ENCODE measurements at places on chromosomes 7 and 10. TPM values are rescaled to one million over a fixed set of nuclear protein-coding genes. Genes with fewer than 3 reads are reported as not detected.
A peak's percentile ranks its signal among the peaks of the same experiment; 100 is the strongest.

DNA sequence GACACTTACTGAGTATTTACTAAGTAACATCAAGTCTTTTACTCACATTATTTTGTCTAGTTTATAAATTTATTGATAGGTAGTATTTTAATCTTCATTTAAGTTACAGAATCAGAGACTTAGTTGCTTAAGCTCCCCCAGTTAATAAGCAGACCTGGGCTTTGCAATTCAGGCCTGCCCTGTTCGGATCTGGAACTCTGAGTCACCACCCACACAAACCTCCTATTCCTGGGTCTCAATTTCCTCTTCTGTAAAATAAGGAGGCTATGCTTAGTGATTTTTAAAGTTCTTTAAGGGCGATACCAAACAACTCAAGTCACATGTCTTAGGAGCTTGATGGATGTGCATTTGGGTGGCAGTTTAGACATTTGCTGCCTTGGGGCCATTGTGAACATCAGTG lies 3.5 kb upstream of the MGAM start:
- H3K27ac ChIP-seq, result no peak overlapping the region
- no peaks in the 10 kb centered on the region for H3K27me3 ChIP-seq
- DNase-seq, result no peak
- H3K36me3 ChIP-seq, result no peaks in the 10 kb centered on the region

- H3K4me1 ChIP-seq, result no peaks in the 10 kb centered on the region
- H3K27ac ChIP-seq, result peak overlapping the region; percentile 78
- peak; percentile 85 for DNase-seq
- no peaks in the 10 kb centered on the region for H3K27me3 ChIP-seq
These were observed 34.2 kb downstream of the CYP17A1 start for GRCh38 chr10:102802920-102803534.

The ARL5B gene
- 7.9 TPM for total RNA-seq

GRCh38 chr10:78185693-78186055 lies 152.0 kb downstream of the RPS24 start:
- H3K27ac ChIP-seq, result no peak overlapping the region
- no peaks in the 10 kb centered on the region for H3K36me3 ChIP-seq
- no peak overlapping the region for H3K4me3 ChIP-seq

DNA sequence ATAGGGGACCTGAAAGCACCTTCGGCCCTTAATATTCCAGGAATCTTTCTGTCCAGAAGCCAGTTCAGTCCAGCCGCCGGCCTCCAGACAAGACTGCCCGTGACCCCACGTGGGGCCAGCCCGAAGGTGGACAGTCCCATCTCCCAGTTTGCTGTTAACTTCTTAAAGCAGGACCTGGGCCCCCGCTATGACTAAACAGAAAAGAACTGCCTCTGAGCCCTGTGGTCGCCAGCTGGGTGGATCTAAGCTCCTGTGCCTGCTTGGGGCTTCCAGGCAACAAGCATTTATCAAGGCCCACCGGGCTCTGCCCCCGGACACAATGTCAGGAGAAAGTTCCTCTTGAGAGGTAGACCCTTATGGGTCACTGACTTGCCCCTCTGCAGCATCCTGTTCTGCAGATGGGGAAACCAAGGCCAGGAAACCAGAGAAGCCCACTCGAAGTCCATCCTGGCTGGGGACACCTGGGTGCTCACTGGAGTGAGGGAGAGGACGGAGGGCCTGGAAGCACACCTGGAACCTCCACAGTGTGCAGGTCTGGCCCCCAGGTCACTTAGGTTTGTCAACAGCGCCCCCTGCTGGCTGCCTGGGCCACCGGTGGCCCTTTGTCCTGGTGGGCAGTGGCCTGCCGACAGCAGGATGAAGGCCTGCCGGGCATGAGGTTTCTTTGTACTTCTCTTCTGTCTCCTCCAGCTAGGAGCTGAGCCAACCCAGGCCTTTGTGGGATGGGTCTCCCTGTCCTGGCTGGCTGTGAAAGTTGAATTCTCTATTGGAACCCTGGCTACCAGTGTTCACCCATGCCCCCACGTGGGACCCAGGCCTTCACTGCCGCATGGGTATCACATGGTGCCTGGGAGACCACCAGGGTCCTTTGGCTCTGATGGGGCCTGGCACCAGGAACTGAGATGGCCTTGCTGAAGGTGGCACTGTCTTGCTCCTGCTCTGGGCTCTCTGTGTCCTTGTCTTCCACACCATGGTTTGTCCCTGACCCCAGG lies 128.0 kb downstream of the ZMIZ1 start:
- H3K4me3 ChIP-seq, result no peak overlapping the region
- peak overlapping the region; percentile 75 for H3K27ac ChIP-seq
- no peaks in the 10 kb centered on the region for H3K4me1 ChIP-seq
- no peaks in the 10 kb centered on the region for H3K27me3 ChIP-seq
- peaks cover 7% of the 10 kb centered on the region for H3K36me3 ChIP-seq
- DNase-seq, result peak; percentile 77

DNA sequence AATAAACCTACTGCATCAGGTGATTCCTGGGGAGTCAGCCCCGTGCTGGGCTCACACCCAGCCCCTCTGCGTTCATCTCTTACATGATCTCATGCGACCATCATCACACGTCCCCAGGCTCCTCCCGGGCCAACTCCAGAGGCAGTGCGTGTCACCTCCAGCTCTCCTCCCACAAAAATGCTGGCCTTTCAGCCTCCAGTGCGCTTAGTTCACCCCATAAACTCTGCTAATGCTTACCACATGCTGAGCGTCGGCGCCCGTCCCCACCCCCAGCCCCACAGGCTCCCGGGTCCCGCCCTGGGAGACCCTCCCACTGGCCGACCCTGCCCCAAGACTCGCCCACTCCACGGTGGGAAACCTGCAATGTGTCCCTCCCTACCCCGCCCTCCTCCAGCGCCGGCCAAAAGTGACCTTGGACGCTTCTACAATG lies 816 bp upstream of the SDK1 start:
- H3K4me3 ChIP-seq, result peak overlapping the region; percentile 54
- H3K4me1 ChIP-seq, result peaks cover 7% of the 10 kb centered on the region
- no peak for DNase-seq
- no peaks in the 10 kb centered on the region for H3K36me3 ChIP-seq

DNA sequence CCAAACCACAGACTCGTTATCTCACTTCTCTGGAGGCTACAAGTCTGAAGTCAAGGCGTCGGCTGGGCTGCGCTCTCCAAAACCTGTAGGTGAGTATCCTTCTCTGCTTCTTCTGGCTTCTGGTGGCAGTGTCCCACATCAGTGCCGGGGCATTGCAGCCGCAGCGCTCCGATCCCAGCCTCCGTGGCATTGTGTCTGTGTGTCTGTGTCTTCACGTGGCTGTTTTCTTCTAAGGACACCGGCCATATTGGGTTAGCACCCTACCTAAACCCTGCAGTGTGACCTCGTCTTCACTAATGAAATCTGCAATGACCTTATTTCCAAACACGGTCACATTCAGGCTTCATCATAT lies 584.9 kb upstream of the COBL start:
- H3K27ac ChIP-seq, result no peak overlapping the region
- H3K4me3 ChIP-seq, result no peak overlapping the region
- H3K4me1 ChIP-seq, result no peaks in the 10 kb centered on the region
- H3K36me3 ChIP-seq, result no peaks in the 10 kb centered on the region
- no peaks in the 10 kb centered on the region for H3K27me3 ChIP-seq

The MYL10 gene
- total RNA-seq, result not detected

DNA sequence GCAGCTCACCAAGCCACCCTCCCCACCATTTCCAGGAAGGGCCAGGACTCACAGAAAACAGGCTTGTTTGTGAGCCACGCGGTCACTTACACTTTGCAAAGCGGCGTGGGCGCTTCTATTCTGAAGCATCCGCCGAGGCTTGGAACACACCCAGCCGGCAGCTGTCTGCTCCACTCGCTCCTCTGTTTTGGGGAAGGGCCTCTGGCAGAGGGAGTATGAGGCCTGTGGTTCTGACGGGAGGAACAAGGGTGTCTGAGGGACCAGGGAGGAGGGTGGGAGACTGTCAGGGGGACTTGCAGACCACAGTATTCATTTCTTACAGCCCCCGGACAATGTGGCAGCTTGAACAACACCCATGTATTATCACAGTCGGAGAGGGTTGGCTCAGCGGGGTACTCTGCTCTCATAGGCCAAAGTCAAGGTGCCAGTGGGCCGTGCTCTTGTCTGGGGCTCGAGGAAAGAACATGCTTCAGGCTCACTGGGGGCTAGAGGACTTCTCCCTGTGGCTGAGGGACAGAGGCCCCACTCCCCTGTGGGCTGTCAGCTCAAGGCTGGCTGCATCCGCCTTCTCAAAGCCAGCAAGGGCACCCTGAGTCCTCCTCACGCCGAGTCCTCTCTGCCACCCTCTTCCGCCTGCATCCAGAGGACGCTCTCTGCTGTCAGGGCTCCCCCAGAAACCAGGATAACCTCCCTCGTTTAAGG lies 60.4 kb upstream of the FAM20C start:
- H3K36me3 ChIP-seq, result no peaks in the 10 kb centered on the region
- no peak for DNase-seq
- no peaks in the 10 kb centered on the region for H3K4me1 ChIP-seq
- H3K4me3 ChIP-seq, result no peak overlapping the region
- no peak overlapping the region for H3K27ac ChIP-seq

GRCh38 chr10:92688927-92689662 lies 660 bp upstream of the HHEX start:
- no peak for DNase-seq
- H3K36me3 ChIP-seq, result no peaks in the 10 kb centered on the region
- peaks cover 27% of the 10 kb centered on the region for H3K27me3 ChIP-seq
- H3K4me3 ChIP-seq, result peak overlapping the region; percentile 64
- H3K4me1 ChIP-seq, result no peaks in the 10 kb centered on the region

The CYP3A4 gene
- total RNA-seq, result not detected

The UTF1 gene
- total RNA-seq, result not detected

DNA sequence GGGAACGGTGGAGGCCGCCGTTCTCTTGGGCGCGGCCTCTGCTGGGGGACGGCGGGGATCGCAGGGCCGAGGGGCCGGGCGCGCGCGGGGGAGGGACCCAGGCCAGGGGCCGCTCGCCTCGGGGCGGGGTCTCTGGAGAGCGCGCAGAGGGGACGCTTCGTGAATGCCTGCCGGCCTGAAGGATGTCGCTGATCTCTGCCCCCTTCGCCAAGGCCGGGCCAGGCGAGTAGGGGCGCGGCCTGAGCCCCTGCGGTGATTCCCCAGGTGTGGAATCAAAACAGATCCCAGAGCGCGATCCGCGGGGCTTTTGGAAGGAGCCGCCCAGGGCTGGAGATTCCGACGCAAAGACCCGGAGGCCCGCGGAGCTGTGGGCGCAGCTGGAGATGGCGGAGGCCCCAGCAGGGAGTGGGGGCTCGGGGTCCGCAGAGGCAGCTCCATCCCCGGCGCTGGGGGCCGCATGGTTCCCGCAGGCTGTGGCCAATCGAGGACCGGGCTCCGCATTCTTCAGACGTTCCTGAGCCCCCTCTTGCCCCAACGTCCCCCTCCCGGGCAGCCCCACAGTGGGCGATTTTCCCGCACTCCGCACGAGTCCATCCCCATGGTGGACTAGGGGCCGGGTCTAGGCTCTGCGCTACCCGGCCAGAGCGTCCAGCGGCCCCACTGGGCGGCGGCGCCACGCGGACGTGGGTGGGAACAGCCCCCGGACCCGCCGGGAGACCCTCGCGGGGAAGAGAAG lies 166.0 kb downstream of the ACTR3B start:
- no peak overlapping the region for H3K27ac ChIP-seq
- no peaks in the 10 kb centered on the region for H3K36me3 ChIP-seq
- H3K27me3 ChIP-seq, result peaks cover 11% of the 10 kb centered on the region
- peaks cover 17% of the 10 kb centered on the region for H3K4me1 ChIP-seq
- H3K4me3 ChIP-seq, result peak overlapping the region; percentile 40

The CABCOCO1 gene
- 0.35 TPM for total RNA-seq

DNA sequence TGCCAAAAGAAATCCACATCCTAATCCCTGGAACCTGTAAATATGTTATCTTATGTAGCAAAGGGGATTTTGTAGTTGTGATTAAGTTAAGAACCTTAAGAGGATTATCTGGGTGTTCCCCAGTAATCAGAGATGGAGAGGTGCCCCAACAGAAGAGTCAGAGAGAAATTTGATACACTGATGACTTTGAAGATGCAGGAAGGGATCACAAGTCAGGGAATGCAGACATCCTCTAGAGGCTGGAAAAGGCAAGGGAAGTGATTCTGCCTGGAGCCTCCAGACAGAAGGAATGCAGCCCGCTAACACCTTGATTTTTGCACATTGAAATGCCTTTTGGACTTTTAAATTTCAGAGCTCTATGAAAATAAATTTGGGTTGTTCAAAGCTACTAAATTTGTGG lies 531.7 kb downstream of the DNAJB9 start:
- no peak for DNase-seq
- H3K36me3 ChIP-seq, result no peaks in the 10 kb centered on the region
- H3K4me1 ChIP-seq, result no peaks in the 10 kb centered on the region
- no peak overlapping the region for H3K4me3 ChIP-seq

- no peak overlapping the region for H3K4me3 ChIP-seq
- no peaks in the 10 kb centered on the region for H3K4me1 ChIP-seq
- H3K36me3 ChIP-seq, result no peaks in the 10 kb centered on the region
- H3K27me3 ChIP-seq, result no peaks in the 10 kb centered on the region
- H3K27ac ChIP-seq, result peak overlapping the region; percentile 88
- no peak for DNase-seq
These were observed 164.3 kb downstream of the BAMBI start for GRCh38 chr10:28841625-28842024.

DNA sequence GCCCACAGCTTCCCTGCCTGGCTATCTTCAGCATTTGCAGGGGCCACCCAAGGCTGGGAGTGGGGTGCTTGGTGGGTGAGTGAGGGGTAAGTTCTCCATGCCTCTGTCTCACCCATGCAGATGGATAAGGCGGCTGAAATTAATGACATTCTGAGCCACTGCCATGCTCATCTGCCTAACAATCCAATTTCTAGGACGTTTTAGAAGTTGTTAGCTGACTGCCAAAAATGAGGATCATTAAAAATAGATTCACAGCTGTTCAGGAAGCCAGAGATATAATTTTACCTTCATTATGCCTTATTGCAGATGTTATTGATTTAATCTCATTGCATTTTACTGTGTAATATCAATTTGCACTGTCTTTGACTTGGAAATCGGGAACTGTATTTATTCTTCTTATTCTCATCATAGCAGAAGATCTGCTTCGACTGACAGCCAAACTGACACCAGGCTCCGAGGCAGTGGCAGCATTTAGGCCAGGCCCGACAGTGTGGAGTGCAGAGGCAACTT lies 334.4 kb upstream of the NPVF start:
- H3K4me1 ChIP-seq, result no peaks in the 10 kb centered on the region
- H3K4me3 ChIP-seq, result no peak overlapping the region
- DNase-seq, result no peak
- no peak overlapping the region for H3K27ac ChIP-seq
- H3K36me3 ChIP-seq, result no peaks in the 10 kb centered on the region

DNA sequence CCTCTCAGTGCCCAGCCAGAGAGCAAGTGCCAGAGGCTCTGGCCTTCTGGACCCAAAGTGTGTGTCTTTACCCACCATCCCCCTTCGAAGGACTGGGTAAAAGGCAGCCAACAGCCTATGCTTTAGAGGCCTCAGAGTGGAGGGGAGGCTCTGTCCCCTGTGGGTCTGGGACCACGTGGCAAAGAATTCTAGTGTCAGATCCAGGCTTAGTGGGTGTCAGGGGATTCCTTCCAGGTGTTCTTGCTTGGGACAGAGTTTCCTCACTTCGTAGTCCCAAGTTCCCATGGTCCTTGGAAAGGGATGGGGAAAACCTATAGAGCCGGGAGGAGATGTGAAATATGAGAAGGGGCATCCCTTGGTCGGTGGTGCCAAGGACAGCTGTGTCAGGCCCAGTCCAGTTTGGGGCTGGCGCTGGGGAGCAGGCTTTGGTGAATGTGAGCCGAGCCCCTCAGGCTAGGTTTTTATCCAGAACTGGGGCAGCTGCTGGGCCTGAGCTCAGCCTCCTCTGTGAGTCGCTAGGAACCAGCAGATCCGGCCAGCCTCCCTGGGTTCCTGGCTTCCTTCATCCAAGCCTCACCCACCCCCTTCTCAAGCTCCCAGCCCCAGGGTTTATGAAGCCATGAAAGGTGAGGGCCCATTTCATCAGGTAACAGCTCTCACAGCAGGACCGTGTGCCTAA lies 71.2 kb downstream of the C10orf105 start:
- no peak for DNase-seq
- H3K27me3 ChIP-seq, result no peaks in the 10 kb centered on the region
- no peak overlapping the region for H3K27ac ChIP-seq
- no peaks in the 10 kb centered on the region for H3K4me1 ChIP-seq

Measured in right atrium auricular region (tissue), 2 donors.